Left colon (tissue), 2 donors: ENCODE measurements at places on chromosomes 13 and 19. TPM values are rescaled to one million over a fixed set of nuclear protein-coding genes. Genes with fewer than 3 reads are reported as not detected.

CGB1 gene
- total RNA-seq = not detected

ZNF681 gene
- total RNA-seq = 3.1 TPM

RYR1 gene
- 0.76 TPM for total RNA-seq

LRRC4B gene
- 0.89 TPM for total RNA-seq

HS6ST3 gene
- not detected for total RNA-seq

MED26 gene
- total RNA-seq = 10.4 TPM

NLRP5 gene
- not detected for total RNA-seq

CCDC106 gene
- 6.7 TPM for total RNA-seq
